ENCODE measurements at places on chromosomes 2 and 18.

DNA sequence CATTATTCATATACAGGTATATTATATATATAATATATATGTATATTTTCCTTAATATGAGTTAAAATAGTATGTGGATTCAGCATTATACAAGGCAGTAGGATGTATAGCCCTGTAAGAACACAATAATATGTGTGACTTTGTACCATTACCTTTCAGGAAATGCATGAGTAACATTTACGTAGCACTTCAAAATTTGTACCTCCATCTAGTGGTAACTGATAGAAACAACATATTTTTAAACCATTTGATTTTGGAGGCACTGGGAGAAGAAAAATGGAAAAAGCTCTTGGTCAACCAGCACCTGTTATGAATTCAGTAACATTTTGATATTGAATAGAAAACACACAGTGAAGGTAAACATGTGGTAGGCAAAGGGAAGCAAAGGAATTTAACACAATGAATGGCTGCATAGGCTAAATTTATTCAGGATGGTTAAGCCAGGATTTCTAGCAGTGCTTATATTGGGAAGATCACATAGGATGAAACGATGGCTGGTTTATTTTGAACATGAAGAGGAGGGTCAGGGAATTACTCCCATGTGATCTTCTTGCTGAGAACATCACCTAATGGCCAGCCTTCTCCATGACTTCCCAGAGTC is 565.5 kb downstream of the CCDC85A start:
- no peak for DNase-seq

GRCh38 chr2:119488245-119489214 is 35.8 kb downstream of the SCTR start:
- DNase-seq, result no peak

DNA sequence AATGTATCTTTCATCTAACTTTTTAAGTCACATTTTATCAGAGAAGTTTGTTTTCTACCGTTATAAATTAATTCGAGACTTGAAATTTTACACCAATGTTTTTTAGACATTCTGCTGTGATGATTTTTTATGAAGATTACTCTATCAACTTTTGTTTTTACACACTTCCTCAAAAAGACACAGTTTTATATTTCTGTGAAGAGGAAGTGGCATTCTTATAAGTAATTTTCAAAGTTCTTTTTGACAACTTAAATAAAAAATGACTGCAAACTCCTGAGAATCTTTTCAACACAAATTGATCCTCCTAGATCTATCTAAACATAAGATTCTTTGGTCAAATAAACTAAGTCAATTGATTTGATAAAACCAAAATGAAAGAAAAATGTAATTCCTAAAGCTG is 13.7 kb downstream of the ANKRD44 start:
- DNase-seq, result no peak

DNA sequence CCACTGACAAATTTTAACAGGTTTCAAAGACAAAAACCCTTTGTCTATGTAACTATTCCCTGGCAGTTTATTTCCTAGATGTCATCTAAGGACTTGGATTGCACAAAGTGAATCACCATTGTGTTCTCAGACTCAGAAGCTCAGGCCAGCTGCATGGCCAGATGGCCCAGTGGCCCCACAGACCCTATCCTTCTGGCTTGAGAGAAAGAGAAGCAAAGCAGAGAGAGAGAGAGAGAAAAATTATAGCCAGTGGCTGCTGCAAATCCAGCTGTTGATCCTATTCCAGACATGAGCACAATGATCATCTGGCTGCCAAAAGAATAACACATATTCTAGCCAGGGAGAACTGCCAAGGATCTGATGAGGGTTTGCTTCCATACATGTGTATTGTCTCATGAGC is 25.8 kb downstream of the CTLA4 start:
- DNase-seq, result peak; percentile 81

DNA sequence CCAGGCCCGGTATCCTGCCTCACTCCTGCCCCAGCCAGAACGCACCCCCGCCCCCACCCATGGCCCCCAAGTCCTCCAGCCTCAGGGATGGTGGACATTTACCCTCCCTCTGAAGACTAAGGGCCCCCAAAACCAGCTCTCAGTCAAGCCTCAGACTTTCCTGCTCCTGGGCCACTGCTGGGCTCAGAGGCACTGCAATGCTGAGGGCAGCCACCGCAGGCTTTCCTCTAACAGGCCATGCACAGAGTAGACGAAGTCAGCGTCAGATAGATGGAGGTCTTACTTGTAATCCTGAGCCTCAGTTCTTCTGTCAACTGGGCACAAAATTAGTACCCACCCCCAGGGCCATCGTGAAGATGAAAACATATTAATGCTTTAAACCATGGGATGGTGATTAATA is 92.6 kb downstream of the TTC32 start:
- DNase-seq, result no peak

- DNase-seq, result no peak
These were observed 52.8 kb upstream of the IL1RL1 start for GRCh38 chr2:102258386-102259074.

GRCh38 chr2:100070078-100070477 is 72.3 kb downstream of the AFF3 start:
- DNase-seq, result no peak

GRCh38 chr2:194253528-194254259 is 1403.3 kb upstream of the SLC39A10 start:
- no peak for DNase-seq

DNA sequence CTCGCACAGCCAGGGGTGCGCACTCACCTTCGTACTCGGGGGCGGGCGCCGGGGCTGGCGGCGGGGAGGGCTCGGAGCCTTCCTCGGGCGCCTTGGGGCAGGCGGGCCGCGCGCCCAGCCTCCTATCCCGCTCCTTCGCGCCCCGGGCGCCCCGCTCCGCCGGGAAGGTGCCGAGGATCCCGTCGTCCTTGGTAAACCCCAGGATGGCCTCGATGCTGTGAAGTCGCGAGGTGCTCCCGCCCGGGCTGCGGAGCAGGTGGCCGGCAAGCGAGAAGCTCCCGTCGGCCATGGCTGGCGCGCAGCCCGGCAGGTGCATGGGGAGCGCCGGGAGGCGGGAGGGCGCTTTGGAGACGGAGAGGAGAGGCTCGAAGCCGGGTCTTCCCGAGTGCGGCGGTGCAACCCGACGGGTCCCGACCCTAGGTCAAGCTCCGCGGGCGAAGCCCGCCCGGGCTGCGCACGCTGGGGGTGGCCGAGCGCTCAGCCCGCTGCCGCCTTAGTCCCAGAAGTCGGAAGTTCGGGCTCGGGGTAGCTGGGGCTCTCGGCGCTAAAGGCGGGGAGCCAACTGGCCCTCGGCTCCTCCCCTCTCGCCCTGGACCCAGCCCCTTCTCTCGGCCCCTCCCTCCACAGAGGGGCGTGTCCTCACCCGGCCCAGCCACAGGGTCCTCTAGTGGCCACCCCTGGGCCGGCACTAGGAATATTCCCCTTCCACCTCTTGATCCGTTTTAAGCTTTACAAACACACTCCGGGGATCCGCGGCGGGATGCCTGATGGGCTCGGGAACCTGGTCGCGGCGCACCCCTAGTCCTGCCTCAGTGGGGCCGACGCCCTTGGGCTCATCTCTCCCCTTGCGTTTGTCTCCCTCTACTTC is at the start of gene RAX:
RAX (minus strand) TSS at position 564 of the 868 bp plus-strand sequence; CDS start at position 316, 248 bp downstream.
- DNase-seq, result no peak

DNA sequence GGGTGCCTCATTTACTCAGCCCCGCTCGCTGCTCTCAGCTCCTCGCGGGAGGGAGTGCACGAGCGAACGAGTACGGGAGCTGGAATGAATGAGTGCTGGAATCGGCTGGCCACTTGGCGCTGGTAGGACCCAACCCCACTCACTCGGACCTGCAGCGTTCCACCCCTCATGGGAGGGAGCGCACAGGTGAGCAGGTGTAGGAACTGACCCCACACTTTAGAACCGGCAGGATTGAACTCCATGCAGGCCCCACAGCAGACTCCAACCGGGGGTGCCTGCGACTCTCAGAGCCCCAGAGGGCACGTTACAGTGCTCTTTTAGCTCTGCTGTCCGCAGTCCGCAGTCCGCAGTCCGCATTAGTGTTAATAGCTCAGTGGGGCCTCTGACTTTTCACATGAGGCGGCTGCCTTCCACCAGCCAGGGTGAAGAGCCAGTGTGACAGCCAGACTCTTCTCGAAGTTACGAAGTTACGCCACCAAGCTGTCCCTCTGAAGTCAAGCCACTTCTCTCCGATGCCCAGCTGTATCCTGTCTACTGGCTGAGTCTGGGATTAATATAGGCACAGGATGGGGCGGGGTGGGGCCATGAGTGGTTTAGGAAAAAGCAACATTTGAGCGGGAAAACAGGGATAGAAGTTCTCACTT is 102.7 kb upstream of the ARHGAP15 start:
- DNase-seq, result no peak

DNA sequence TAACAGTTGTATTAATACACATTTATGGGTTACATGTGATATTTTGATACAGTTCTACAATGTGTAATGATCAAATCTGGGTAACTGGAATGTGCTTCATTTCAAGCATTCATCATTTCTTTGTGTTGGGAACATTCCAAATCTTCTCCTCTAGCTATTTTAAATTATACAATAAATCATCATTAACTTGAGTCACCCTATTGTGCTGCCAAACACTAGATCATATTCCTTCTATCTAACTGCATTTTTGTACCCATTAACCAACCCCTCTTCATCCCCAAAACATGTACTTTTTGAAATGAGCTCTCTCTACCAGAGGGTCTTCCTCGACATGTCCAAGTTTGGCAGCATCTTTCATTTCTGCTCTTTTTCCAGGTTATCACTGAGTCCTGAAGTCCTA is 81.1 kb upstream of the TTC39C start:
- DNase-seq, result no peak

DNA sequence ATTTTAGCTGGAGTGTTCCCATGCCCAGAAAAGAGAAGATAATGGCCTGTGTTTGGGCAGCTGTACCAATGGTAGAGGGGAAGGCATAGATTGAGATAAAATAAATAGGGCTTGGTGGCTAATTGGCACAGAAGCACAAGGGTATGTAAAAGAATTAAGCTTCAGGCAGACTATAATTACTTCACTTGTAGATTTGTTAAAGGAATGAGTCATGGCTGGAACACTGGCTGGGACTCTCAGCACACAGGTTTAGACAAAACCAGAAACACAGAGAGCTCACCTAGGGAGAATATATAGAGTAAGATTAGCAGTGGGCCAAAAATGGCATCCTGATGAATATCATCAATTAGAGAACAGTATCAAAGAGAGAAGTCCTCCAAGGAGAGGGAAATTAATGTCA is 198.3 kb upstream of the FIGN start:
- no peak for DNase-seq

- DNase-seq, result no peak
These were observed 42.0 kb upstream of the MSH2 start for GRCh38 chr2:47360927-47361326.

- no peak for DNase-seq
These were observed 319.0 kb upstream of the CXCR4 start for GRCh38 chr2:136436936-136437335.

DNA sequence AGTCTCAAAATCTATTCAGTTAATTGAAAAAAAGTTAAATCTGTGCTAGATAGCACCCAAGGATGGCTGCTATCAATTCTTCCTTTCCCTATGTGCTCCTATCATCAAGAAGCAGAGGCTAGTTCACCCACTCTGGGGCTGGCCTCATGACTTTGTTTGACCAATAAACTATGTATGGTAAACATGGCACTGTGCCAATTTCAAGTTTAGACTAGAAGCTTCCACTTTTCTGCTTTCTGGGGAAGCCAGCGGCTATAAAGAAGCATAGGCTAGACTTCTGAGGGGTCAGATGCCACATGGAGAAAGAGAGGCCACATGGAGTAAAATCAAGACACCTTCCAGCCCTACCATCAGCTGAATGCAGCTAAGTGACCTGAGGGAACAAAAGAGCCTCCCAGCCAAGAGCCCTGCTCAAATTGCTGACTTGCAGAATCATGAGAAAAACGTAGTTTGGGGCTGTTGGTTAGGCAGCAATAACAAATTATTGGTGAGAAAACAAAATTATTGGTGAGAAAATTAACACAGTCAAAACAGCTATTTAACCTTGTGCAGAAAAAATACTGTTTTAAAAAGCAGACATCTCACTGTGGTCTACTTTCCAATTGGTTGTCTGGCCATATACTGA is 86.5 kb upstream of the SLC14A2 start:
- DNase-seq, result no peak

- DNase-seq, result no peak
These were observed 1.3 kb downstream of the PLB1 start for GRCh38 chr2:28497206-28497605.

- DNase-seq, result no peak
These were observed 26.1 kb upstream of the SLC38A11 start for GRCh38 chr2:164981217-164981990.

DNA sequence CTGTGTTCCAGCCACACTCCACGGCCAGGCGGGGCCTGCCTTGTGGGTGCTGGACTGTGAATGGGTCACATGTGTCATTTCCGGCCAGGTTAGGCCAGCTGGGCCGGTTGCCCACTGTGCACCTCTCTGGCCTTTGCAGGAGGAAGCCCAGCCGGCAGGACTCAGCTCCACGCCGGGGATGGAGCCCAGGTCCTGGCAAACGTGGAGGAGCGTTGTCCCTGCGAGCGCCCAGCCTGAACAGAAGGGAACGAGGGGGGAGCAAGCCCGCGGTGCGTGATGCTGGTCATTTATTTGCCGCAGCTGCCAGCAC is 152.9 kb downstream of the PXDN start:
- no peak for DNase-seq

GRCh38 chr18:70165936-70166335 is 39.6 kb downstream of the RTTN start:
- no peak for DNase-seq

- DNase-seq, result no peak
These were observed 4.9 kb upstream of the IL1B start for GRCh38 chr2:112841295-112842044.

GRCh38 chr2:237154082-237154638 is 68.5 kb downstream of the COPS8 start:
- DNase-seq, result no peak

DNA sequence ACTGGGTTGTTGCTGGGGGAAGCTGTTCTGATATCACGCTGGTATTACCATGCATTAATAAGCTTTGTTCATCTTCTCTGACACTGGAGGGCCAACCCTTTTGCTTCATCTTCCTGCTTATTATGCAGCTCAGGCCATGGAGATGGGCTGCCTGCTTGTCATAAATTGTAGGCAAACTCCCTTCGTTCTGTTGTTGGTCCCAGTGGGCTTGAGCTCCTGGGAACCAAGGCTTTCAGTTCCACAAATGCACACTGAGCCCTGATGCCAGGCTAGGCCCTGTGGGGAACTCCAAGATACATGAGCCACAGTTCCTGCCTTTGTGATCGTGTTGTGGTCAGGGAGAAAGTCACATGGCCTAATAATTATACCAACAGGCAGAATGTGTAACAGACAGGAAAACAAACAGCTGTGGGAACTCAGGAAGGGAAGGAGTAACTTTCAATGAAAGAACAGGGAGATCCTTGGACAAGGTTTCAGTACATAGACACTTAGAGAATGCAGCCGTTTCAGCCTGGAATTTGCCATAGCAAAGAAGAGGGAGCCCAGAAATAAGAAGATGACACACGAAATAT is 49.0 kb upstream of the BCL2L11 start:
- no peak for DNase-seq

DNA sequence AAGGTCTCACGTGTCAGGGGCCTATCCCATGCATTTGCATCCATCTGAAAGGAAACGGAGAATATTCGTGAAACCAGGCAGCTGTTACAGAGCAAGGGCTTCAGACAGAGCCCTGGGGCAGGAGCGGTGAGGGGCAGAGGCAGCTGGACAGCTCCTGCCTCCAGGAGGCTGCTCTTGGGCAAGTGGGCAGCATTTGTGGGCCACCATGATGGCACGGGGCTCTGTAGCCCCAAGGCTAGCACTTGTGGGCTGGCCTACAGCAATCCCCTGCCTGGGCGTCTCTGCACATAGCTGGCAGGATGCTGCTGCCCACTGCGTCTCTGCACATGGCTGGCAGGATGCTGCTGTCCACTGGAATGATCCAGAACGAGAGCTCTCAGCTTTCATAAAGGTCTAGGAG is 52.8 kb upstream of the PTMA start:
- DNase-seq, result no peak

GRCh38 chr2:211836409-211836808 is 702.2 kb downstream of the ERBB4 start:
- DNase-seq, result no peak

Measured in caudate nucleus (tissue), 63 donors.